ENCODE measurements at places on chromosomes 12 and 14. TPM values are rescaled to one million over a fixed set of nuclear protein-coding genes. Genes with fewer than 3 reads are reported as not detected.
A peak's percentile ranks its signal among the peaks of the same experiment; 100 is the strongest.

Gene GZMH
- not detected for total RNA-seq

GRCh38 chr14:76502638-76503037 lies 126.7 kb downstream of the ESRRB start:
- DNase-seq: no peak
- no peaks in the 10 kb centered on the region for H3K4me1 ChIP-seq
- no peaks in the 10 kb centered on the region for H3K27me3 ChIP-seq
- no peak overlapping the region for H3K27ac ChIP-seq

- no peaks in the 10 kb centered on the region for H3K36me3 ChIP-seq
- H3K27ac ChIP-seq: no peak overlapping the region
- no peaks in the 10 kb centered on the region for H3K4me1 ChIP-seq
- no peak for DNase-seq
- no peak overlapping the region for H3K4me3 ChIP-seq
Measured at GRCh38 chr12:28568704-28569103, 378.4 kb downstream of the CCDC91 start.

DNA sequence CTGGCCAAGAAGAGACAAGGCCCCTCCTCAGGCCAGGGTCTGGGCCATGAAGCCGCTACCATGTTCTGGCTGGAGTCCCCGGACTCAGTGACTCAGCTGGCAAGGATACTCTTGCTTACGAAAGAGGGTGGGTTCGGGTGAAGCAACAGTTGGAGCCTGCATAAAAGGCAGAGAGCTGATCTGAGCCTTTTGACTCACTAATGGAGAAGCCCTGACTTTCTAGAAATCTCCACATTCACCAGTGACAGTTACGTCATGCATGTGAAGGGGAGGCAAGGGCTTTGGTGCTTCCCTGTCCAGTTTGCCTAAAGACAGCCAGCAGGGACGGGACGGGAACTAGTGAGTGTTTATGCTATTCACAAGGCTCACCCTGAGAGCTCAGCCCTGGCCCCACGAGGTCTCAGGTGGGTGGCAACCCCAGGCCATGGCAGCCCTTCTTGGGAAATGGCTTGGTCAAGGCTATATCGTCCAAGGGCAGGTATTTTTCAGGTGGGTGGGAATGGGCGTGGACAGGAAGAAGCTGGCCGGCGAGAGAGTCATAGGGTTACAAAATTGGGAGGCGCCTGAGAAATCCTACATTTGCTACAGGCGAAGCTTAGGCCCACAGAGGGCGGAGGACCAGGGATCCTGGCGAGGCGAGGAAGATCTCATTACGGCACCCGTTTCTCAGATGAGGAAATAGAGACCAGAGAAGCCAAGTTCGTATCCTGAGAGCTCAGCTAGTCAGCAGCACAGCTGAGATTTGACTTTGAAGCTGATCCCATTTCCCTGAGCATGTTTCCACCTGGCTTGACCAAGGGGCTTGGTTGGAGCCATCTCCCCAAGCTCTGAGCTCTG lies 314.6 kb downstream of the BCL11B start:
- H3K4me1 ChIP-seq: peaks cover 12% of the 10 kb centered on the region
- H3K27me3 ChIP-seq: no peaks in the 10 kb centered on the region
- DNase-seq: peak; percentile 94
- no peak overlapping the region for H3K27ac ChIP-seq

GRCh38 chr12:94235848-94236247 lies 87.5 kb downstream of the PLXNC1 start:
- H3K36me3 ChIP-seq: no peaks in the 10 kb centered on the region
- no peak overlapping the region for H3K27ac ChIP-seq
- no peak overlapping the region for H3K4me3 ChIP-seq
- no peaks in the 10 kb centered on the region for H3K27me3 ChIP-seq
- no peak for DNase-seq

- H3K4me1 ChIP-seq: no peaks in the 10 kb centered on the region
- no peak for DNase-seq
- no peaks in the 10 kb centered on the region for H3K36me3 ChIP-seq
- H3K4me3 ChIP-seq: no peak overlapping the region
Measured at GRCh38 chr12:131025939-131026702, 72.4 kb downstream of the ADGRD1 start.

GRCh38 chr12:89468648-89469326 lies 55.8 kb downstream of the GALNT4 start:
- DNase-seq: no peak
- H3K36me3 ChIP-seq: no peaks in the 10 kb centered on the region
- H3K4me3 ChIP-seq: no peak overlapping the region
- H3K27me3 ChIP-seq: no peaks in the 10 kb centered on the region

- H3K36me3 ChIP-seq: no peaks in the 10 kb centered on the region
- no peak overlapping the region for H3K27ac ChIP-seq
- H3K4me3 ChIP-seq: no peak overlapping the region
- DNase-seq: peak; percentile 53
- H3K27me3 ChIP-seq: no peaks in the 10 kb centered on the region
Measured at GRCh38 chr14:76546426-76547221, 170.7 kb downstream of the ESRRB start.
